ENCODE measurements at places on chromosomes 11 and 22. TPM values are rescaled to one million over a fixed set of nuclear protein-coding genes. Genes with fewer than 3 reads are reported as not detected.

The PGA3 gene
- not detected for total RNA-seq

The NUCB2 gene
- 75.4 TPM for total RNA-seq

The NCF4 gene
- 14.8 TPM for total RNA-seq

The MUC5AC gene
- total RNA-seq = 0.03 TPM

The CTSW gene
- 2.8 TPM for total RNA-seq
